ENCODE measurements at places on chromosomes 5 and 9.
A peak's percentile ranks its signal among the peaks of the same experiment; 100 is the strongest.

DNA sequence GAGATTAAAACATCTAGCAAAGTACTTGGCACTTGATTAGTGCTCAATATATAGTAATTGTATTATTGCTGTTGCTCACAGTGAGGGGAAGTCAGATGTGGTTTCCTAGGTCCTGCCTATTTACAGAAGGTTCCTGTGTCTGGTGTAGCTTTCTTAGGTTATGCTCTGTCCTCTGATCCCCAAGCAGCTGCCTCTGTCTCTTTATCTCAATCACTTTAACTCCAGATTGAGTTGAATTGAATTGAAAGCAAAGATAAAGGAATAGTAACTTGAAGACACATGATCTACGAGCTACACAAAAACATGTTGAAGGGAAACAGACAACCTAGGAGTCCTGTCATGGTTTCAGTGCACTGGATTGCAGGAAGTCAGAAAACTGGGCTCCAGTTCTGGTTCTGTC is 113.9 kb upstream of the ADAMTSL1 start:
- no peak for DNase-seq

- no peak for DNase-seq
Observed at GRCh38 chr5:54514291-54514690, 3.3 kb upstream of the SNX18 start.

- peak; percentile 37 for DNase-seq
Observed at GRCh38 chr9:38621434-38622287, 1.3 kb upstream of the ANKRD18A start.

- no peak for DNase-seq
Observed at GRCh38 chr5:154653764-154654485, 101.3 kb upstream of the LARP1 start.

DNA sequence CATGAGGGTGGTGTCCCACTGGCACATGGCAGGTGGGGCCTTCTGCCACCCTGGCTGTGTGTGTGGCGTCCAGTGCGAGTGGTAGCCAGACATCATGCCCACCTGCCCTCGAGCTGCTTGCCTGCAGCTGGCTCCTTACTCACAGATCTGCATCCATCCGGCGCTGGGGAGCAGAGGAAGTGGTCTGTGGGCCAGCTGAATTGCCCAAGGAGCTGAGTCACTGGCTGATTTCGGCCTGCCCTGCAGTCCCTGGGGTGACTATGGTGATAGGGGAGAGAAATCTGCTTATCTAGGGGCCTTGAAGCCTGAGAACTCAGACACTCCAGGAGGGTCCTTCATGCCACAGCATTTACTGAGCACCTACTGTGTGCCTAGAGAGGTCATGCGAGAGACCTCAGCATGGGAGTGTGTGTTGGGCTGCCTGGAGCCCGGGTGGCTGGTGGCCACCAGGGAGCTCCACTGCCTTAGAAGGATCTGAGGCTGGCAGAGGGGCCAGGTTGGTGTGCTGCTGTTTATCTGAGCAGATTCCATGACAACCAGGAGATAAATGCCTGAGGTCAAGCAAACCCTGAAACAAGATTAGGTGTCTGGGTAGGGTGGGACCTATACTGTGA is 57.1 kb downstream of the SLC22A5 start:
- peak; percentile 12 for DNase-seq

GRCh38 chr9:130276955-130277354 is 11.4 kb downstream of the HMCN2 start:
- DNase-seq: no peak

DNA sequence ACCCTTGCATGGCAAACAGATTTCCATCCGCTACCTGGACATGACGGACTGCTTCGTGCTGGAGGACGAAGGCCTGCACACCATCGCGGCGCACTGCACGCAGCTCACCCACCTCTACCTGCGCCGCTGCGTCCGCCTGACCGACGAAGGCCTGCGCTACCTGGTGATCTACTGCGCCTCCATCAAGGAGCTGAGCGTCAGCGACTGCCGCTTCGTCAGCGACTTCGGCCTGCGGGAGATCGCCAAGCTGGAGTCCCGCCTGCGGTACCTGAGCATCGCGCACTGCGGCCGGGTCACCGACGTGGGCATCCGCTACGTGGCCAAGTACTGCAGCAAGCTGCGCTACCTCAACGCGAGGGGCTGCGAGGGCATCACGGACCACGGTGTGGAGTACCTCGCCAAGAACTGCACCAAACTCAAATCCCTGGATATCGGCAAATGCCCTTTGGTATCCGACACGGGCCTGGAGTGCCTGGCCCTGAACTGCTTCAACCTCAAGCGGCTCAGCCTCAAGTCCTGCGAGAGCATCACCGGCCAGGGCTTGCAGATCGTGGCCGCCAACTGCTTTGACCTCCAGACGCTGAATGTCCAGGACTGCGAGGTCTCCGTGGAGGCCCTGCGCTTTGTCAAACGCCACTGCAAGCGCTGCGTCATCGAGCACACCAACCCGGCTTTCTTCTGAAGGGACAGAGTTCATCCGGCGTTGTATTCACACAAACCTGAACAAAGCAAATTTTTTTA is 242.9 kb downstream of the MARCHF11 start:
- DNase-seq: no peak

DNA sequence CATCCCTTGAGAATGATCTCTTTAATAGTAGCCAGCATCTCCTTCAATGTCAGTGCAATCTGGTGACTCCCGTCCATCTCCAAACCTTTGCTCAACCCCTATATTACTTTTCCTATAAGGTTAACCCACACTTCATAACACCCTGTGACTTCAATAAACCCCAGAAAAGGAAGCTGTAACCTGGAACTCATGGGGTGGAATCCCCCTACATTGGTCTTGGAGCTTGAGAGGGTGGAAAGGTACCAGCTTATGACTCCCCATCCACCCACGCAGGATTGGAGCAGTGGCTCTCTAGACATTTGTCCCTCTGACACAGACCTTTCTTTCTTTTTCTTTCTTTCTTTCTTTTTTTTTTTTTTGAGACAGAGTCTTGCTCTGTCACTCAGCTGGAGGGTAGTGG is 54.7 kb upstream of the ZFR start:
- DNase-seq: no peak

- DNase-seq: no peak
Observed at GRCh38 chr5:115640274-115640673, 14.4 kb upstream of the TMED7 start.

Measured in SHP77 (cell line).